ENCODE measurements at places on chromosomes 3 and 15.

- DNase-seq = peak; percentile 39
Observed at GRCh38 chr3:115784739-115785536, 161.6 kb downstream of the GAP43 start.

GRCh38 chr15:95401587-95401986 lies 928.9 kb upstream of the NR2F2 start:
- no peak for DNase-seq

DNA sequence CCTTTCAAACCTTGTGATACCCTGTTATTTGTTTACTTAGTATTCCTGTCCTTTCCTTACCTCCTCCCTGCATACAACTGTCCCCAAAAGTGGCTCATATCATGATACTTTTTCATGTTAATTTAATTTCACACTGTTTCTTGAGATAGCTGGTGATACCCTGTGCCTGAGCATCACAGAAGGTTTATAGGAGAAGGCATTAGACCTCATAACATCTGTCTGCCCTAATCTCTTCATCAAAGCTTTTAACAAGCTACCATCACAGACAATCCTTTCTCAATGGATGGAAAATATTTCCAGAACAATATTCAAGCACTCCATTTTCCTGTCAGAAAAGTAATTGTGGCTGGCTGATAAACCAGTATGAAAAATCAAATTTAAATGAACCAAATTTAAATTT lies 81.6 kb downstream of the SSR3 start:
- no peak for DNase-seq

GRCh38 chr15:44769521-44769920 lies 33.2 kb downstream of the TRIM69 start:
- DNase-seq = peak; percentile 6

DNA sequence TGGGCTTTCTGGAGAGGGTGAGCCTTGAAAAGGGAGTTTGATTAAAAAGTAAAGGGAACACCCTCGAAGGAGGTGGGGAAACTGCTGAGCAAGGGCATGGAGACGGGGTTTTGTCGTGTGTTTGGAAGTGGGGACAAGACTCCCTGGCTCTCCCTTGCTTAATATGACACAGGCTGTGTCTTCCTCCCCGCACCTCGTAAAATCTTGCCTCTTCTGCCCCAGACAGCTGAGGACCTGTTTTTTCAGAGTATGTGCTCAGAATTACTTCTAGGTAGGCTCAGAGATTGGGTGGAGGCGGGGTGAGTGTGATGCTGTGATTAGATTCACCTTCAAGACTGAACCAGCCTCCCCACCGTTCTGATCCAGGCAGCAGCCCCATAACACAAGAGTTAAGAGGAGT lies 244.4 kb upstream of the TLE3 start:
- no peak for DNase-seq

GRCh38 chr3:107880702-107881101 lies 210.1 kb downstream of the CD47 start:
- no peak for DNase-seq

GRCh38 chr3:192892981-192893700 lies 24.5 kb downstream of the MB21D2 start:
- peak; percentile 84 for DNase-seq

- DNase-seq = no peak
Observed at GRCh38 chr3:196697270-196697669, 14.8 kb downstream of the CEP19 start.

DNA sequence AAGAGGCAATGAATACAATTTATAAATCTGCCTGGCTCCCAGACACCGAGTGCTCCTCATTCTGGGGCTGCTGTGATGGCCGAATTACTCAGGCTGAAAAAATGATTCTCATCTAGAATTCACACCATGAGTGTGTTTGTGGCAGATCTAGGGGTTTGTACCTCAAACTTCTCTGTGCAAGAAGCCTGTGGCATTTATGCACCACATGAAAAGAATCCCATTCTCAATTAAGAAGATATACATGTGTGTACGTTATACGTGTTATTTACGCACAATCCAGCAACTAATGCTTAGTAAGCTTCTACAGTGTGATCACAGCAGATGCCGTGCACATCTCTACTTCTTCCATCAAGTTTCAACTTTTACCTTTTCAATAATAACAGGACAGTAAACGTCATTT lies 476.8 kb downstream of the SHQ1 start:
- no peak for DNase-seq

DNA sequence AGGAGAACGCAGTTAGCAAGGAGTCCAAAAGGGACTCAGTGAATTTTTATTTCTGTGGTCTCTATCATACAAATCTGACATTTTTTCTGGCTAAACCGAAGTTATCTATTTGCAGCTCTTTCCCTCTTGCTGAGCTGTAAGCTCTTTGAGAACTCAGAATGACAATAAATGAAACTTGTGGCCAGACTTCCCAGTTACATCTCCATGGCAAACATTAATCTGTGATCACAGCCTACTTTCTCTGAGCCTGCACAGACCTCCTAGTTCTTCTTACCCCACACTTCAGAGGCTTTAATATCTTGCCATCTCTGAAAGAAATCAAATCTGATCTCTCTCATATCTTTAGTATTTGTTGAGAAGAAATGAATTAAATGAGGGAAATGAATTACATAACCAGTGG lies 58.0 kb downstream of the PLD1 start:
- DNase-seq = no peak

GRCh38 chr3:185308126-185308754 lies 54.4 kb upstream of the EHHADH start:
- DNase-seq = peak; percentile 72

GRCh38 chr3:32780735-32781210 lies 37.0 kb upstream of the TRIM71 start:
- DNase-seq = no peak
